Stimulated activated CD4-positive, alpha-beta T cell treated with anti-CD3 and anti-CD28 coated beads, Interleukin-1b, Interleukin-23, amount 100 ng/mL, for 1 hour (primary cell): ENCODE measurements at places on chromosomes 13 and 19.
A peak's percentile ranks its signal among the peaks of the same experiment; 100 is the strongest.

GRCh38 chr19:852136-853013 is at the start of gene ELANE:
ELANE (plus strand) TSS chr19:852303; CDS start chr19:852329, 26 bp downstream.
- DNase-seq, result no peak

DNA sequence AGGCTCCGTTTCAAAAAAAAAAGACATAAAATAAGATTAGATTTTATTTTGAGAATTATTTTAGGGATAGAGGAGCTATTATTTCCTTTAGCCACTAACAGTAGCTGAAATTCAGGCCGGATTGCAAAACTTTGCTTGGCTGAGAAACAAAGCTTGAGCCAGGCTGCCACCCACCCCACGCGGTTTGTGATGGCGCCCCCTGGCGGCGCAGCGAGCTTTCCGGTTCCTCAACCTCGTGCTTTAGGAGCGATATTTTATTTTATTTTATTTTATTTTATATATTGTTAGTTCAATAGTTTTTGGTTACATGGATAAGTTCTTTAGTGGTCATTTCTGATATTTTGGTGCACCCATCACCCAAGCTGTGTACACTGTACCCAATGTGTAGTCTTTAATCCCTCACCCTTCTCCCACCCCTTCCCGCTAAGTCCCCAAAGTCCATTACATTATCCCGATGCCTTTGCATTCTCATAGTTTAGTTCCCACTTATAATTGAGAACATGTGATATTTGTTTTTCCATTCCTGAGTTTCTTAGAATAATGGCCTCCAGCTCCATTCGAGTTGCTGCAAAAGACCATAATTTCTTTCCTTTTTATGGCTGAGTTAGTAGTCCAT is 19.8 kb upstream of the CEACAM4 start:
- DNase-seq, result peak; percentile 34

DNA sequence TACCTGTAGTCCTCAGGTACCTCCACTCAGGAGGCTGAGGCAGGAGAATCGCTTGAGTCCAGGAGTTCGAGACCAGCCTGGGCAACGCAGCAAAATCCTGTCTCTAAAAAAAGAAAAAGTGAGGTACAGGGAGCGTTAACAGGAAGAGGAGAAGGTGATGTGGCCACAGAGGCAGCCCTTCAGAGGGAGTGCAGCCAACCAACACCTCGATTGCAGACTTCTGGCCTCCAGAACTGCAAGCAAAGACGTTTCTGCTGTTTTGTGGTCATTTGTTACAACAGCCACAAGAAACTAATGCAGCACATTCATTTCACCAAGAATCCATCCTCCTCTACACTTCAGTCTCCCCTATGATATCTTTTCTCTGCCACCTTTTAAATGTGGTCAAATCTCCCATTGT is 145.2 kb downstream of the USP12 start:
- DNase-seq, result no peak

GRCh38 chr13:27792393-27793218 is at the start of gene GSX1:
GSX1 (plus strand) TSS chr13:27792483; CDS start chr13:27792691, 208 bp downstream.
- no peak for DNase-seq

DNA sequence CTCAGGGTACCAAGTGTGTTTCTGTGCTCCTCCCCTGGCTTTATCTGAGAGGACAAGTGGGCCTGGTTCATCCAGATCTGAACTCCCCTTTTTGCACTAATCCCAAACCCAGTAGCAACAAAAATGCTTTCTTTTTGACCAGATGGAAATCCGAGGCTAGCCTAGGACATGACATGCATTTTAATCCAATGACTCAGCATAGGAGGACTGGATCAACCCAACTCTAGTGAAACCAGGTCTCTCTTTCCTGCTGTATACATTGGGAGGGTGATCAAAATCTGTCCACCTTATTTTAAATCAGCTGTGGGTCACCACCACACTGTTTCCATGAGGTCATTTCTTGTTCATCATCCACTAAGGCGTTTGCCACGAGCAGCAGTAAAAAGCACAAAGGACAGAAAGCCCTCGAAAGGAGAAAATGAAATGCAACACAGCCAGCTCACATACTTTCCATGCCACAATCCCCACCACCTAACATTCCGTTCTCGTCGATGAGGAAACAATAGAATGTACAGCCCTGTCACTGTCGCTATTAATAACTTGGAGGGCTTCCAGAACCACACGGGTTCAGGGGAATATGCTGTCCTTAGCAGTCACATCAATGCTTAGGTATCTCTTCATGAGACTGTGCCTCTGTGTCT is 543.0 kb downstream of the IRS2 start:
- no peak for DNase-seq

GRCh38 chr13:92864584-92865284 is 361.9 kb upstream of the GPC6 start:
- DNase-seq, result no peak

DNA sequence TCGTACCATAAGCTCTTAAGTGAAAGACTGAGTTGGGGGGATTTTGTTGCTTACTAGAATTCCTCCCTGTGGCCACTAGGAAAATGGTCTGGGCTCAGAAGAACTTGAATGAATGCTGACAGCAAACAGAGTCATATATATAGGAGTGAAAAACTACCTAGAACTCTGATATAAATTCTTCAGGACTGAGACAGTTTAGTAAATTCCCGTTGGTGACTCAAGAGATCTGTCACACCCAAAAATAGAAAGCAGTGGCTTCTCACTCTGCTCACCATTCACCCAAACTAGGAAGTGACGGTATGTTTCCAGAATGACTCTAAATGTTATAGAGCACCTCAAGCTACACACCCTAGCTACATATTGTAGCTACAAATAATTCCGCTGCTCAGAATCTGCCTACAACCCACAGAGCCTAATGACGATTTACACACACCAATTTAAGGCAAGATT is 116.2 kb downstream of the TBC1D4 start:
- no peak for DNase-seq

DNA sequence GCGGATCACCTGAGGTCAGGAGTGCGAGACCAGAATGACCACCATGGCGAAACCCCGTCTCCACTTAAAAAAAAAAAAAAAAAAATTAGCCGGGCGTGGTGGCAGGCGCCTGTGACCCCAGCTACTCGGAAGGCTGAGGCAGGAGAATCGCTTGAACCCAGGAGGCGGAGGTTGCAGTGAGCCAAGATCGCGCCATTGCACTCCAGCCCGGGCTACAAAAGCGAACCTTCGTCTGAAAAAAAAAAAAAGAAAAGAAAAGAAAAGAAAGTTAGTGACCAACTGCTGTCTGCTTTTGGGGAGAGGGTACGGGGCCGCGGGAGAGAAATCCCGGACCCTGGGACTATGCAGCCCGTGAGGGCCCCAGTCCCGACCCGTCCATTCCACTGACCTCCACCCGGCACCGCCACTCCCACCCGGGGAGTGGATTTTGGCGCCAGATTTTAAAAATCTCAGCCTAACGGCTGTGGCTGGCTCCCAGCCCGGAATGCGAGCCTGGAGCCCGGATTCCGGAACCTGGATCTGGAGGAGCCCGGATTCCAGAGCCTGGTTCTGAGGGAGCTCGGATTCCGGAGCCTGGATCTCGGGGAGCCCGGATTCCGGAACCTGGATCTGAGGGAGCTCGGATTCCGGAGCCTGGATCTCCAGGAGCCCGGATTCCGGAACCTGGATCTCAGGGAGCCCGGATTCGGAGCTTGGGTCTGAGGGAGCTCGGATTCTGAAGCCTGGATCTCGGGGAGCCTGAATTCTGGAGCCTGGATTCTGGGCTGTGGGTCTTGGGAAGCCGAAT is 6.1 kb upstream of the LMNB2 start:
- no peak for DNase-seq
